ENCODE measurements at places on chromosomes 2 and 18.

DNA sequence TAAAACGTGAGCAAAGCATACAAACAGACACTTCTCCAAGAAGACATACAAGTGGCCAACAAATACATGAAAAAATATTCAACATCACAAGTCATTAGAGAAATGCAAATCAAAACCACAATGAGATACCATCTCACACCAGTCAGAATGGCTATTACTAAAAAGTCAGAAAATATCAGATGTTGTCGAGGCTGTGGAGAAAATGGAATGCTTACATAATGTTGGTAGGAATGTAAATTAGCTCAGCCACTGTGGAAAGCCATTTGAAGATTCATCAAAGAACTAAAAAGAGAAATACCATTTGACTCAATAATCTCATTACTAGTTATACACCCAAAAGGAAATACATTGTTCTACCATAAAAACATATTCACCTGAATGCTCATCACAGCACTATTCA lies 825.7 kb downstream of the SUCLG1 start:
- DNase-seq, result no peak

GRCh38 chr2:194765723-194766122 lies 891.3 kb upstream of the SLC39A10 start:
- no peak for DNase-seq

DNA sequence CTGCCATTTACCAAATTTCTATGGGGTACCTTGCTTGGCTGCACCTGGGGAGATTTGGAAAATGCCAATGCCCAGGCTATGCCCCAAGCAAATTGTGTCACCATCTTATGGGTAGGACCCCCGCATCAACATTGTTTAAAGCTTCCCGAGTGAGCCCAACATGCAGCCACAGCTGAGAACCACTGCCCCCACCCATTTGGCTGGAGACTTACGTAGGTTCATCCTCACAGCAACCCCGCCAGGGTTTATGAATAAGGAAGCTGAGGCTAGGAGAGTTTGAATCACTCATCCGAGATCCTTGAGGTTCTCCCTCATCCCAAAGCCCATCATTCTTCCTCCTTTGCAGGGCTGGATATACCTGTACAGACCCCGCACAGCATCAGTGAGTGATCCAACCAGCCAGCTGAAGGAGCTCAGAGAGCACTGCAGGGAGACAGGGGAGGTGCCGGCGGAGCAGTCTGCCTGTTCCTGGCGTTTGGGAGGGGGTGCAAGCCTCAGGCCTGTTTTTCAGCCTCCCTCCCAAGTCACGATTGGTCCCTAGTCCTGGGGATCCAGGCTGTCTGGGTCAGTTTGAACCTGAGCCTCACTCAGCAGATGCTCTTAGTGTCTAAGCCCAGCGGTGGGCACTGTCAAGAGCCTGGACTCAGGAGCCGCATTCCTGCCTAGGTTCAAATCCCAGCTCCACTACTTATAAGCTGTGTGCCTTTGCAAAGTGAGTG lies 164.9 kb downstream of the SMAD7 start:
- no peak for DNase-seq

DNA sequence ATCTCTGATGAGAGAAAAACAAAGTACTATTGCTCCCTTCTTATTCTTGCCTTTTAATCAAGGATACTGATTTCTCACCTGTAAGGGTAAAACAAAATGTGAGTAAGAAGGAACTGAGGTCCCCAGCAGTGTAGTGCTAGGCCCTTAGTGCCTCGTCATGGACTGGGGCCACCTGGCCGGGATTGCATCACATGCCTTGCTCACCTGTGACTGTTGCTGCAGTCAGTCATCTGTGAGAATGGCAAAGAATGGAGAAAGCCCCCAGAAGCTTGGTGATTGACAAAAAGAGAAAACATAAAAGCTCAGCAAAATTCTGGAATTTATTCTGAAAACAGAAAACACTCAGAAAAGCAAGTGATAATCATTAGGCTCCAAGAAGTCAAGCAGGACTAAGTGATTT lies 63.4 kb downstream of the SPATS2L start:
- no peak for DNase-seq

GRCh38 chr2:239152916-239153305 lies 247.9 kb downstream of the HDAC4 start:
- DNase-seq, result no peak

DNA sequence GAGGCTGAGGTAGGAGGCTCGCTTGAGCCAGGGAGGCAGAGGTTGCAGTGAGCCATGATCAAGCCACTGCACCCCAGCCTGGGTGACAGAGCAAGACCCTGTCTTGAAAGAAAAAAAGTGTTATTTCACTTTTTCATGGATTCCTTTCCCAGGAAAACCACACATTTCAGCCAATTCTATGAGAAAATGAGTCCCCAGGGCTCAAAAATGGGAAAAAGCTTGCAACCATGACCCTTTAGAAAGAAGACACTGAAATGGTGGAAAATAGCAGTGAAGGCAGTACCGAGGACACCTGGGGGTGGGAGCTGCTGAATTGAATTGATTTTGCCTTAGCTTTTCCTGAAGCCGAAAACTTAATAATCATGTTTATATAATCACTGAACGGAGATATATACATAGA lies 284.2 kb upstream of the HDAC4 start:
- DNase-seq, result no peak

All from stimulated activated CD8-positive, alpha-beta memory T cell treated with anti-CD3 and anti-CD28 coated beads, Interleukin-15, amount 100 ng/mL, for 4 hours (primary cell).